ENCODE measurements at places on chromosomes 1 and 21.

- no peak for DNase-seq
Measured at GRCh38 chr21:42406201-42406621, 2.5 kb downstream of the UBASH3A start.

GRCh38 chr21:9838738-9839642 is 682.4 kb upstream of the TPTE start:
- no peak for DNase-seq

DNA sequence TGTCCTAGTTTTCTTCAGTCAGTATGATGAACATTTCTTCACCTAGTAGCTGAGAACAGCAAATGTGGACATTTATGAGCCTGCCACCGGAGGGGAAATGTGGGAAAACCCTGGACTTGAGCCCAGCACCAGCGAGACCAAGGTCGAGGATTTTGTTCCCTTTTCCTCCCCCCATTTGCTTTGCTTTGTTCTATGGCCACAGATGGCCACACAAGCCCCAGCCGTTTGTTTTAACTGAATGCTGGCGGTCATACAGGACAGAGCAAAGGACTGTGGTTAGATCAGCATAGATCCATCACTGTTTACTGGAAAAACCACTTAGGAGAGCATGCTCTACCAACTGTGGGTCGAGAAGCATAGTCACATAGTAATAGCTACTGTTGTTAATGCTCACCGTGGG is 20.9 kb downstream of the SH2D2A start:
- no peak for DNase-seq

GRCh38 chr1:206503591-206504362 is 3.6 kb upstream of the RASSF5 start:
- peak; percentile 78 for DNase-seq

GRCh38 chr1:90911353-90911752 is 110.5 kb downstream of the ZNF644 start:
- no peak for DNase-seq

- no peak for DNase-seq
Measured at GRCh38 chr1:91584878-91585277, 84.2 kb downstream of the CDC7 start.

GRCh38 chr1:182238421-182238820 is 153.2 kb downstream of the GLUL start:
- DNase-seq = no peak

DNA sequence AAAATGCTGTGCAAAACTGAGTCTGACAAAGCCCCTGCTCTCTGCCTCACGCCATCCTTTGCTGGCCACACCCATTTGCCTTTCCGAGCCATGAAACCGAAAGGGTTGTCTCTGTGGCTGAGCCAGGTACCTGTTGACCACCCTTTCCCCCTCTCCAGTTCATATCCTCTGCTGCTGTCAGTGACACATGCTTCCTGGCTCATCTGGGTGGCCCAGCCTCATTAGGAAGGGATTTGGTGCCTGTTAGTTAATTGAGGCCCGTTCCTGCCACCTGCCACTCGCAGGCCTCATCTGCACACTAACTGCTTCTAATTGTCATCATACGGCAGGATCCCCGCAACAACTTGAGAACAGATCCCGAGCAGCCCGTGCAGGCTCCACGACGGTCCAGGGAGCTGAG is 79.2 kb downstream of the OLIG1 start:
- no peak for DNase-seq

DNA sequence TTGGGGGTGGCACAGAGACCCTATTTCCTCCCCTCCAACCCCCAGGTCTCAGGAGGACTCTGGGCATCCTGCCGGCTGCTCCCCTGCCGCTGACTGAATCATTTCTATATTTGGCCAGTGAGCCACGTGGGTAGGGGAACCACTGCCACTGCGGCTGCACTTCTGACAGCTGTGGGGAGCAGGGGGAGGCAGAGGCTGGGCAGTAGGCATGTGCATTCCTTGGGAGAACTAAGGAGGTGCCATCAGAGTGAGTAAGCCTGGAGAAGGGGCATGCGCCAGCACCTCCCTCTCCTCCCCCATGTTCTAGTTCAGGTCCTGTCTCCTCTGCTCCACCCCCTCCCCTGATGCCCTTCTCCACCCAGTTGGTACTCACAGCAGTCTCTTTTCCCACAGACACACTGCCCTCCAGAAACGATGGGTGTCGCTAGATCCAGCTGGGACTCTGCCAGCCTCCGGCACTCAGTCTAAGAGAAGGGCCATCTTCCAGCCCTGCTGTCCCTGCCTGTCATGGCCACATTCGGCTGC is 12.0 kb downstream of the PPFIA4 start:
- DNase-seq = no peak

DNA sequence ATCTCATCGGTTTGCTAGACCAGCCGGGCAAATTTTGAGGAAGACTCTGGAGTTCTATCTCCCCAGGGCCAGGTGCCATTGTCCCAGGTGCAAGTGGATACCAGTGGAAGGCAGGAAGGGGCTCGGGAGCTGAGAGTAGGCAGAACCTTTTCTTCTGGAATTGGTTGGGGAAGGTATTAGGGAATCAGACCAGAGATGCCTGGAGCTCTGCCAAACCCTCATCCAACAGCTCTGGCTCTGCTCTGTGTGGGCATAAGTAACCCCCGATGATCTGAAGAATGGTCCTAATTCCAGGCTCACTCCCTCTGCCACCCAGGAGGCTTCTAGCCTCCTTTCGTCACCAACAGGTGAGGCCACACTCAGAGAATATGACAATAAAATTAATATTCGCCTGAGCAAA is 69.9 kb downstream of the PGBD5 start:
- no peak for DNase-seq

- no peak for DNase-seq
Measured at GRCh38 chr1:12031039-12031980, 12.0 kb downstream of the MIIP start.

- no peak for DNase-seq
Measured at GRCh38 chr1:63545780-63546179, 22.5 kb downstream of the EFCAB7 start.

GRCh38 chr1:54834007-54834541 is 33.0 kb upstream of the TTC22 start:
- no peak for DNase-seq

- peak; percentile 43 for DNase-seq
Measured at GRCh38 chr1:41313661-41314131, 47.5 kb upstream of the FOXO6 start.

DNA sequence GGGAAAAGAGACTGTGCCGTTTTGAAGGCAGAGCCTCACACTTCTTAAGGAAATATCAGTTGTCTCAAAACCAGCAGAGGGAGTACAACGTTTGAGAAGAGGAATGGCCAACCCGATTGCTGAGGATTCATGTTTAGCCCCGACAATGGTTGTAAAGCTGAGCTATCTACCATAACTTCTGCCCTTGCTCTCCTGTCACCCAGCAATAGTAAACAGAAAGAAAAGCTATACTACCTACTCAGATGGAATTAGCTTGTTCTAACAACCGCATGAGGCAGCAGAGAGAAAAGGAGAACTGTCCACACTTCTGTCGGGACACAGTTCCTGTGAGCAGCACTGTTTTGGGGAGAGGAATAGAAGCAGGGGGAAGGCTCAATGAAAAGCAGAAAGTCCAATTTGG is 91.2 kb downstream of the SLC45A1 start:
- no peak for DNase-seq

DNA sequence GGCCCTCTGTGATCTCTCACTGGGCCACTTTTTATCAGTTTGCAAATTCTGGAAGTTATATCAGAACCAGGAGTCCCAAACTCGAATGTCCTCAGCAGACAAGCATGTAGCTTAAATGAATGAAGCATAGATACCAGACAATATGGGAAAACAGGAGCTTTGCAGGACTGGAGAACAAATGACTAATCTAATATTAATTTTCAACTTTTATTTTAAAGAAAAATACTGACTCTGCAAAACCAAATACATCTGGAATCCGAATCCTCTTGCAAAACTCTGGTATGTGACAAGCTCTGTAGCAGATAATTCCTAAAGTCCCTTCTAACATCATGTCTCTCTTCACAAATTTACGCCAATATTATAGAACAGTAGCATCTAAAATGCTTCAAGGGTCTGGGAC is 427.4 kb downstream of the TTLL7 start:
- no peak for DNase-seq

- DNase-seq = no peak
Measured at GRCh38 chr1:114080511-114081436, 72.9 kb downstream of the SYT6 start.

DNA sequence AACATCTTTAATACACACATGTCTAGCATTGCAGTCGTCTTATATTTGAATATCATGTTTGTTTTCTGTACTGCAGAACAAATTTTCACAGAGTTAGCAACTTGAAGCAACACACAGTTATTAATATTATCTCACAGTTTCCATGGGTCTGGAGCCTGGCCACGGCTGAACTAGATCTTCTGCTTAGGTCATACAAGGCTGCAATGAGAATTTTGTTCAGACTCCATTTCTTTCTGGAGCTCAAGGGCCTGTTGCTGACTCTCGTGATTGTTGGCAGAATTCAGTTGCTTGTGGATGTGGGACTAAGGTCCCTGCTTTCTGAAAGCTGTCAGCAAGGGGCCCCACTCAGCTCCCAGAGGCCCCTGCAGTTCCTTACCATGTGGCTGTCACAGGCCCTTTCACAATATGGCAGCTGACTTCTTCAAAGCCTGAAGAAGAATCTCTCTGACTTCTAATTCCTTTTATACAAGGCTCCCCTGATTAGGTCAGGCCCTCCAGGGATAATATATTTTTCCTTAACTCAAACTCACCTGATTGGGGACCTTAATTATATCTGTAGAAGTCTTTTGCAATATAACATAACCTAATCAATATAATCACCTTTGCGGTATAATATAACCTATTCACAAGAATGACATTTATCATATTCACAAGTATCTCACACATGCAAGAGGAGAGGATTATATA is 296.3 kb downstream of the NFIA start:
- no peak for DNase-seq
